ENCODE measurements at places on chromosomes 1 and 21. TPM values are rescaled to one million over a fixed set of nuclear protein-coding genes. Genes with fewer than 3 reads are reported as not detected.
A peak's percentile ranks its signal among the peaks of the same experiment; 100 is the strongest.

CNR2 gene
- not detected for total RNA-seq

MPZ gene
- total RNA-seq, result 3.6 TPM

ASPM gene
- total RNA-seq, result 0.66 TPM

DNA sequence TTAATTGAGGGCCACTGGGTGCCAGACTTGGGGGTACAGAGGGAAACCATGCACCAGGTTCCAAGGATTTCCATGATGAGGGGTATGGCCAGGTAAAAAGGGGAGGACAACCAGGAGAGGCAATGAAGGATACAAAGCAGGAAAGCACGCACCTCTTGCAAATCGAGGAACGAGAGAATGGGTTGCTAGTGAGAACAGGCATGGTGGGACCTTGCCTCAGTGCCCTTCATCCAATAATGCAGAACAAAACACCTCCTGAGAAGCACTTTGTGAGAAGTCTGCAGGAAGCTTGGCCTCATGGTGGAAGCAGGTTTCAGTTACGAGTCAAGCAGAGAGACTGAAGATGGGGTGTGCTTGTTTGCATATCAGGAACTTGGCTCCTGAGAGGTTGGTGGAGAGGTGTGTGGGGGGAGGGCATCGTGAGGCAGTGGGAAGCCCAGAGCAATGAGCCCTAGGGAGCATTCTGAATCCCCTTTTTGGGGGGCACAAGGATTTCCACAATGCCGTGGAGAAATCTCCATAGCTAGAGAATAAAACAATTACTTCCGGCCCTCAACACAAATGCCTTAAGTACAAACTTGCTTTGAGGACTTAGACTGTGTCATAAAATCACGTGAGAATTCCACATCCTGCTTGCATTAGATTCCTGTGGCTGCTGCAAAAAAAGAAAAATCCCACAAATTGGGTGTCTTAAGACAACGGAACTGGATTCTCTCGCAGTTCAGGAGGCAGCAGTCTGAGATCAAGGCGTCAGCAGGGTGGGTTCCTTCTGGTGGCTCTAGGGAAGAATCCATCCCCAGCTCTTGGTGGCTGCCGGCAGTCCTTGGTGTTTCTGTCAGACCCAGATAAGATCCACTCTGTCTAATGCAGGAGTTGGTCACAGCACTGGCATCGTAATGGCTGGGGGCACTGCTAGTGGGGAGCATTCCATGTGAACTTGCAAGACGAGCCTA lies 54.9 kb upstream of the BACE2 start:
- peak; percentile 12 for DNase-seq

DNA sequence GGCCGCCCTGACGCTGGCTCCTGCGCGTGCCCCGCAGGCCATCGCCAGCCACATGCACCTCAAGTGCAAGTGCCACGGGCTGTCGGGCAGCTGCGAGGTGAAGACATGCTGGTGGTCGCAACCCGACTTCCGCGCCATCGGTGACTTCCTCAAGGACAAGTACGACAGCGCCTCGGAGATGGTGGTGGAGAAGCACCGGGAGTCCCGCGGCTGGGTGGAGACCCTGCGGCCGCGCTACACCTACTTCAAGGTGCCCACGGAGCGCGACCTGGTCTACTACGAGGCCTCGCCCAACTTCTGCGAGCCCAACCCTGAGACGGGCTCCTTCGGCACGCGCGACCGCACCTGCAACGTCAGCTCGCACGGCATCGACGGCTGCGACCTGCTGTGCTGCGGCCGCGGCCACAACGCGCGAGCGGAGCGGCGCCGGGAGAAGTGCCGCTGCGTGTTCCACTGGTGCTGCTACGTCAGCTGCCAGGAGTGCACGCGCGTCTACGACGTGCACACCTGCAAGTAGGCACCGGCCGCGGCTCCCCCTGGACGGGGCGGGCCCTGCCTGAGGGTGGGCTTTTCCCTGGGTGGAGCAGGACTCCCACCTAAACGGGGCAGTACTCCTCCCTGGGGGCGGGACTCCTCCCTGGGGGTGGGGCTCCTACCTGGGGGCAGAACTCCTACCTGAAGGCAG lies 23.4 kb upstream of the ARF1 start:
- DNase-seq, result no peak

- DNase-seq, result no peak
Measured at GRCh38 chr1:204589409-204590038, 73.3 kb downstream of the MDM4 start.

Data from body of pancreas (tissue), 4 donors.